GM10248 (cell line): ENCODE measurements at places on chromosomes 6 and 20.

- no peak for DNase-seq
Observed at GRCh38 chr20:47303736-47304135, 52.8 kb downstream of the ZMYND8 start.

DNA sequence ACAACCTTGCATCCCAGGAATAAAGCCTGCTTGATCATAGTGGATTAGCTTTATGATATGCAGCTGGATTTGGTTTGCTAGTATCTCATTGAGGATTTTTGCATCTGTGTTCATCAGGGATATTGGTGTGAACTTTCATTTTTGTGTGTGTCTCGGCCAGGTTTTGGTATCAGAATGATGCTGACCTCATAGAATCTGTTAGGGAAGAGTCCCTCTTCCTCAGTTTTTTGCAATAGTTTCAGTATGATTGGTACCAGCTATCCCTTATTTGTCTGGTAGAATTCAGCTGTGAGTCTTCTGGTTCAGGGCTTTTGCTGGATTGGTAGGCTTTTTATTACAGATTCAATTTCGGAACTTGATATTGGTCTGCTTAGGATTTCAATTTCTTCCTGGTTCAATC is 132.5 kb downstream of the ZFAND3 start:
- no peak for DNase-seq

- no peak for DNase-seq
Observed at GRCh38 chr6:148952147-148953035, 205.6 kb downstream of the UST start.

DNA sequence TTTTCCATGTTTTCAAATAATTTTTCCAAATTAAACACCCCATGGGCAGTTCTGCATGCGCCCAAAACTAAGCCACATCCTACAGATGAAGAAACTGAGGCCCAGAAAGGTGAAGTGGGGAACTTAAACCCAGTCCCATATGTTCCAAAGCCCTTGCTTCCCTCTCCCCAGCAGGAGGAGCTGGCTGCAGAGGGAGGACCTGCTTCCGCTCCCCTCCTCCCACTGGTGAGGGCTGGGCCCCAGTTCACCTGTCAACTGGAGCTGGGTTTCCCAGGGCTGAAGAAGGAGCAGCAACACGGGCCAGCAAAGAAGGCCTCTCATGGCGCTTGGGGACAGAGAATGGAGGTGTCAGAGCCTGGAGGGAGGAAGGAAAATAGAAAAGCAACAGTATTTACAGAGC is 1.4 kb upstream of the RBPJL start:
- no peak for DNase-seq

- no peak for DNase-seq
Observed at GRCh38 chr6:9461188-9461587, 953.7 kb downstream of the TFAP2A start.

- no peak for DNase-seq
Observed at GRCh38 chr20:49612127-49612738, 44.3 kb upstream of the PTGIS start.

GRCh38 chr6:110756817-110757216 is 58.5 kb downstream of the CDK19 start:
- peak; percentile 43 for DNase-seq

DNA sequence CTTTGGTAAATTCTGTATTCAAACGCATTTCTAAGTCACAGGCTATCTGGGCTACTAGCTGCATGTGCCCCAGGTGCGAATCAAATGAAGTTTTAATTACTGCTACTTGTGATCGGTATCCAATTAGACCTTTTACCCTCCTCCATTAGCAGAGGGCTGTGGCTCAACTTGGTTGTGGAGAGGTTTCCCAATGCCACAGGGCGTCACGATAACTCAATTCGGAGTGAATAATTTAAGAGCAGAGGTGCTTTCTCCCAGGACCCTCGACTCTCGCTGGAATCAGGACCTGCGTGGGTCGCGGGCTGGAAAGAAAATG is 640 bp downstream of the SAYSD1 start:
- no peak for DNase-seq

DNA sequence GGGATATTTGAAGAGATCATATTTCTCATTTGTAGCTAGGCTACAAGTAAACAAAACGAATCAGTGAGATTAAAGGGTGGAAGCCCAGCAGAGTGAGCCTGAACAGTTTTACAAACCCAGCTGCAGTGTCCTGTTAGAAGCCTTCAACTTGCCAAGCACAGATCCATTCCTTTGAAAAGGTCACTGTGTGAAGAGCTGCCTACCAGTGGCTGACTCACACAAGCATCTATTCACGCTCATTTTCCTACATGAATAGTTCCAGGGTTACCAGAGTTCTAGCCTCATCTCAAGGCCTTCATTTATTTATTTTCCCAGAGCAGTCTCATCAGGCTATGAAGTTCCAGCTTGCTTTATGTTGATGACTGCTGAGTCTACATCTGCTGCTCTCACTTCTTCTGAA is 25.7 kb upstream of the MLIP start:
- DNase-seq, result no peak

- DNase-seq, result no peak
Observed at GRCh38 chr6:84074988-84075781, 41.6 kb downstream of the MRAP2 start.

- no peak for DNase-seq
Observed at GRCh38 chr6:105817370-105817769, 268.8 kb upstream of the PRDM1 start.

GRCh38 chr6:57177545-57178265 is 5.6 kb downstream of the BAG2 start:
- no peak for DNase-seq

DNA sequence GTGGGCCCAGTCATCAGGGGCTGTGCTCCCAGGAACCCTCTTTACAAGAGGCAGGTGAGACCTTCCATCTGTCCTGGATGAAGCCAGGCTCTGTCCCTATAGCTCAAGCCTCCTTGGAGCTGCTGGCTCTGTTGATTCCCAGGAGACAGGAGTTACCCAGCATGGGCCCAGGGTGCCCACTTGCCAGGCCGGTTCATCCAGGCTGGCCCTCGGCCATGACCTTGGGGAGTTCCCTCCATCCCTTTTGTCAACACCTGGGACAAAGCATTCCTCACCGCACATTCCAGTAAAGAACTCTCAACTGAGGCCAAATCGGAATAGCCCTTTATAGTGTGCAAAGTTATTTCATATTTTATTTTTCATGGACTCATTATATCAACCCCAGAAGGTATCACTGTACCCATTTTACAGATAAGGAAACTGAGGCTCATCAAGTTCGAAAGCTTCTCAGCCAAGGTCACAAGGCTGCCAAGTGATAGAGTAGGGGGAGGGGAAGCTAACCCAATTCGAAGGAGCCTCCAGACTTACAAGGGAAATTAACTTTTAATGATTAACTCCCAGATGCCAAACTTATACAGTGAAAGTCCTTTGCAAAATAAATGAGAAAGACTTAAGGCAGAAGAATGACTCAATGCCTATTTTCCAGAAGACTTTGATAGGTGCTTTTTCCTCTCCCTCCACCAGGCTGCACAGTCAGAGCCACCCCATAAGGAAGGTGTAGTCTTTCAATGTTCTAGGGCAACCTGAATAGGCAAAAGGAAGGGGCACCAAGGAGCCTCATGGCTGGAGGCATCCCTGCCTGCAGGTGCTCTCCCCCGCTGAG is 18.5 kb downstream of the SDC4 start:
- DNase-seq, result no peak

- no peak for DNase-seq
Observed at GRCh38 chr20:52402514-52402913, 210.9 kb upstream of the ZFP64 start.

DNA sequence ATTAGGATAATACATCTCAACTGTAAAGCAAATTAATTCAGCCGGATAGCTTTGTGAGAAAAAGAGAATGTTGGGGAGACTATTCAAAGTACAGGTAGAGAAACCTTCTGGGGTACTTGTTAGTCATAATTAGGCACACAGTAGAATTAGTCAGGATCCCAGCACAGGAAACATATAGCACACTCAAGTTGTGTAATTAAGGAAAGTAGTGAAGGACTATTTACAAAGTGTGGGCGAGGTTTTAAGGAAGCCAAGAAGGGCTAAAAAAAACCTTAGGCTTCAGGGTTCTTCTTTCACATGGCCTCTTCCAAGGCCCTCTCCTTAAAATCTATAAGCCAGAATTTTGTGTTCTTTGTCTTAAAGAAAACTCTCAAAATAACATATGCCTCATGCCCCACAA is 126.7 kb downstream of the RTN4IP1 start:
- DNase-seq, result no peak

GRCh38 chr20:11219192-11219591 is 545.4 kb upstream of the JAG1 start:
- DNase-seq, result no peak

DNA sequence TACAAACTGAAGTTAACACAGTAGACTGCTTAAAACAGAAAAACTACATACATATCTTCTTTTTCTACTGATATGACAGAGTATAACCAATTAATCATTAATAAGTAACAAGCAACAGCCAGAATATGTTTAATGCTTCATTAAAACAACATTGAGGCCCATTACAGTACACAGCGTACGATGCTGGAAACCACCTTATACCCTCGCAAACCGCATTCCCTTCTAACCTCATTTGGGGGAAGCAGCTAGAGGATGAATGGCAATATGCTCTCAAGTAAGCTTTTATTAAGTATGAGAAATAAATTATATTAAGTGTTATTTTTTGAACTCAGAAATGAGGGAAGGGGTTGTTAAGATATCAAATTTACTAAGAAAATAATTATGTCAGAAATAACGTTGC is 142.4 kb downstream of the GMDS start:
- no peak for DNase-seq

GRCh38 chr6:26269531-26270485 is 95.2 kb upstream of the BTN3A2 start:
- no peak for DNase-seq

DNA sequence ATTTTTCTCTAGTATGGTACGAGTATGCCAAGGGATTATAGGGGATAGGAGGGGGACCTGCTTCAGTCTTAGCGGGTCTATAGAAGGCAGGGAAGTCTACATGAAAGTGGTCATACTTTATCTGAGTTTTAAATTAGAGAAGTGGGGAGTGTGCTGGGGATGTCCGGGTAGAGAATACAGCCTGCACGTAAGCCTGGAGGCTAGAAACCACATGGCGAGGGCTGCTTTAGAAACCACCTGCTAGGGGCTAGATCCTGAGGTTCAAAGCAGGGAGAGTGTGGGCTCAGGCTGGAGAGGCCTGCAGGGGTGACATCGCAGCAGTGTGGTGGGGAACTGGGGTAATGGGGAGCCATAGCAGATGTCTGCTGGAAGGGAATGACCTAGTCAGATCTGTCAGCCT is 85.2 kb downstream of the VEGFA start:
- peak; percentile 53 for DNase-seq

DNA sequence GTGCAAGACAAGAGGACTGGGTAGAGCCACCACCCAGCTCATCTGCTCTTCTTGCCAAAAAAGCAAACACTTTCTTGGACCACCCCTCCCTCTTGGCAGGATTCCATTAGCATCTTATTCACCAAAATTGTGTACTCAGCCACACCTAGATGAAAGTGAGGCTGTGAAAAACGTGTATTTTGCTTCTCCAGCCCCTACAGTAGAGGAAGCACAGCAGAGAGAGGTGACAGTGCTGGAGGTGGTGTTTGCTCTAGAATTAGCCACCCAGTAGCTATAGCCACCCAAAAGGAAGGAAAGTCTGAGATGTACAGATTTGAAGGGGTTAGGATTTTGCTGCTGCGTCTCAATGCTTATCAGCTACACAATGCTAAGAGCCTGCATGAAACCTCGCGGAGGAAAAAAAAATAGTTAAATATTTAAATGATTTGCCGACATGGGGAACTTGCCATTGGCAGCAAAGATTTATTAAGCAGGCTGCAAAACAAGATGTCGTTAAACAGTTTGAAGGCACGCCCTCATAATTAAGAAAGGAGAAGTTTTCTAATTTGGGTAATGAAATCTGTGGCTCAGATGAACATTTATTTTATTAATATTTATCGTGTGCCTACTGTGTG is 287.3 kb downstream of the ZNF217 start:
- DNase-seq, result no peak

DNA sequence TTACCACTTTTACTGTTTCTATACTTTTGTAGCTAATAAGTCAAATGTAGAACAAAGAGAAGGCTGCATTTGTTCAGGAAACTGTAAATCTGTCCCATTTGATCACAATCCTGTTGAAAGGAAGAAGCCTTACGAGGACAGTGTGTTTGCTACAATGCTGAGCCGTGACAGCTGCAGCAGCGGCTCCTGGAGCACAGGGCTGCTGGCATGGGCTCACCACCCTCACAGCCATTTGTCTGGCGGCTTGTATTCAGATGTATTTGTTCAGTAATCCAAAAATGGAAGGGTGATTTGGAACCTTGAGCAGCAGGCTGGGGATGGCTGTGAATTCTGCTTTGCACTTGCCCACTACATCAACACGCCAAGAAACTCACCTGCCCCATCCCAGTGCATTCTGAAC is 5.7 kb downstream of the TUBB2A start:
- DNase-seq, result no peak

GRCh38 chr6:108591040-108591816 is 30.5 kb downstream of the FOXO3 start:
- DNase-seq, result no peak

- no peak for DNase-seq
Observed at GRCh38 chr6:29630315-29630714, 2.7 kb downstream of the GABBR1 start.

DNA sequence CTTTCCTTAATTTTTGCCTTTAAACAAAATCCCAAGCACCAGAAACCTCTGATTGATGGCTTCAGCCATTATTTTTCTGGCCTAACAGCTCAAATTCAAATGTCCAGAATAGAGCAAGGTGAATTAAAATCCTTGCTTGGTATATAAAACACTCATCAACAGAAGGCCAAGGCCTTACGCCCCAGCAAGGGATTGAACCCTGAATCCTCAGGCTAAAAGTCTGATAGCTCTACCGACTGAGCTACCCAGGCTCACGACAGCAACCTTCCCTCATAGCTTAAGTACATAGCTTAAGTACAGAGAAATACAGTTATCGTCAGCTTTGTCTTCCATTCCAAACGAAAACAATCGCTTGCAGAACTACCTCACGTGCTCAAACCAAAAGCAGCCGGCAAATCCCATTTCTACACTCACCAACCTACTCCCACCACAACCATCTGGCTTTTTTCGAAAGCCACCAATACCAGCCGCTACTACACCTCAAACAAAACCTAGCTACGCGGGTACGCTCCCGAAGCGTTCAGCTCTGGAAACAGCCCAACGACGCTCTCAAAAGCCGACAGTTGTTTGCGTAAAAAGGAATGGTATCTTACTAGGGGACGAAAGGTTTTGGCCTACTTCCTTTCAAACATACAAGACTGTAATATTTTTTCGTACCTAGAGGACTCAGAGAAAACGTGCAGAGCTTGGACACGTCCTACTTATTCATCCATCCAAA is 167.5 kb downstream of the GPX5 start:
- DNase-seq, result no peak
